ENCODE measurements at places on chromosomes 4 and X.

- DNase-seq, result peak; percentile 62
Observed at GRCh38 chr4:48268956-48269860, at the start of gene TEC. TEC (minus strand) TSS chr4:48269838; CDS start chr4:48228614, 41,224 bp downstream.

DNA sequence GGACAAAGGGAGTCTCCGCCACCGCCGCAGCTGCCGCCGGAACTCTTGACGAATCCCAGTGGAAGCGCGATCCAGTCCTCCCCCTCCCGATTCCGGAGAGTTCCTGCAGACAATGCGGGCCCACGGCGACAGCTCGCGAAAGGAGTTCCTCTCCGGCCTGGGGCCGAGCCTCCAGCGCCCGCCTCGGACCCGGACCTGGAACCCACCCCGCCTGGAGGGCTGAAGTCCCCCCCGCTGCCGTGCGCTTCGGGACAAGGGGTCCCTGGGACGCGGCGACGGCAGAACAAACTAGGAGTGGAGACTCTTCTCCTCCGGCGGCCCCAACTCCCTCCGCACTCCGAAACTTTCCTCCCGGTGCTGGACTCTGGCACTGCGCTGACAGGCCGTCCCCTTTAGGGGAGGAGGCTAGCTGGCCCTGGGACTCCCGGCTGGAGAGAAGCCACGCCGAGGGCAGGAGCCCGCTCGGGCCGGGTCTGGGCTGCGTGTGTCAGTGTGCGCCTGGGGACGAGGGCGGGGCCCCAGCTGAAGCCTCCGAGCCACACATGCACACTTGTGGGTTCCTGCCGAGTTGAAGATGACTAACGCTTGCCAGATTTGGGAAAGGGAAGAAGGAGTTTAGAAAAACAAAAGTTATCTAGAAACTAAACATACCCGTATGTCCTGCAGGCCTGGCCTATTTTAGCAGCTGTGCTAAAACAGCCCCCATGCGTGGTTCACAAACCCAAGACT lies at the start of gene ANTXR2:
TSS of gene ANTXR2 (minus strand) at position 486 of the 729 bp plus-strand sequence. CDS start 669 bp downstream, outside the sequence.
- peak; percentile 82 for DNase-seq

GRCh38 chr4:115657991-115658650 lies 544.7 kb upstream of the NDST4 start:
- DNase-seq, result no peak

DNA sequence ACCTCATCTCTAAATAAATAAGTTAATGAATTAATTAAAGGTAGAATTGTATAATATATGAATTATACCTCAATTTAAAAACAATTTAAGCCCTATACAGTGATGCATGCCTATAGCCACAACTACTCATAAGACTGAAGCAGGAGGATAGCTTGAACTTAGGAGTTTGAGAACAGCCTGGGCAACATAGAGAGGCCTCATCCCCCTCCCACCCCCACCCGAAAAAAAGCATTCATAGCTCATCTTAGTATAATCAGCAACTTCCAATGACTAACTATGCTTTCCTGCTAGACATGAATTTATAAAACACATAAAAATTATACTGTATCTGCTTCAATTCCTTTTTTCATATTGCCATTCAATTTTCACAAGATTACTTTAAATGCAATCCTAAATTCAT lies 1.6 kb downstream of the LRBA start:
- peak; percentile 24 for DNase-seq

- no peak for DNase-seq
Observed at GRCh38 chrX:43474321-43474720, 181.8 kb upstream of the MAOA start.

DNA sequence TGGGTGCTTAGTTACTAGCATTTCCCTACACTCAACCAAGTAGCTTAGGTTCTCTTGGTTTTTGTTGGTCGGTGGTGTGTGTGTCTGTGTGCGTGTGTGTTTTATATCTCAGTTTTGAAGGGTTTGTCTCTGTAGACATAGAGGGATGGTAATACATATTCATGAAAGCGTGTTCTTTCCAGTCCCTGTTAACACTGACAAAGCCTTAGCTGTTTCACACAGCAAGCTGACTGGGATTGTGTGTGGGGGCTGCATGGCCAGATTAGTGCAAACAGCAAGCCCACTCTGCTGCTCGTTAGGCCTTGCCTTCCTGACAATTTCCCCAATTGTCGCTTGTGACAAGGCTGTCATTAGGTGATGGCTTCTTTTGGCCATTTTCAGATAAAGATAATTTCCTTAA lies 43.9 kb downstream of the ALPK1 start:
- peak; percentile 41 for DNase-seq

DNA sequence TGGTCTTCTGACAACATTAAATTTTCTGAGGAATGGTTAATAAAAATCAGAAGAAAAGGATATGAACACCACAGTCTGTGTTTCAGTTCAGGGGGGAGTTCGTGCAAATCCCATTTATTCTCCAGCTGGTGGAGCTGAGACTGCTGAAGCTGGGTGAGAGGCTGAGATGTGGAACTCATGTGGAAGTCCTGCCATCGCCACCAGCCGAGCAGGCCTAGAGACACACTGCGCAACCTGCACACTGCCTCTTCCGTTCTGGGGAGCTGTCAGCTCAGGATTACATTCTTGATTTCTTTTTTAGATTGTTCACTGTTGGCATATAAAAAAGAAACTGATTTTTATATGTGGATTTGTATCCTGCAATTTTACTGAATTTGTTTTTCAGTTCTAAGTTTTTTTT lies 66.6 kb upstream of the ELOVL6 start:
- no peak for DNase-seq
